Hindlimb muscle (tissue), 1 donor: ENCODE measurements at places on chromosomes 3 and 15.
A peak's percentile ranks its signal among the peaks of the same experiment; 100 is the strongest.

- no peak for DNase-seq
Measured at GRCh38 chr3:99939876-99940275, 122.2 kb downstream of the CMSS1 start.

GRCh38 chr3:169083163-169083562, 580.3 kb downstream of the MECOM start:
- no peak for DNase-seq

GRCh38 chr15:94004697-94005096, 226.7 kb upstream of the MCTP2 start:
- no peak for DNase-seq

- DNase-seq: no peak
Measured at GRCh38 chr15:74519311-74519710, 21.7 kb upstream of the ARID3B start.

GRCh38 chr3:175307642-175308041, 448.5 kb downstream of the NAALADL2 start:
- no peak for DNase-seq

- no peak for DNase-seq
Measured at GRCh38 chr15:69585937-69586336, 133.3 kb downstream of the RPLP1 start.

DNA sequence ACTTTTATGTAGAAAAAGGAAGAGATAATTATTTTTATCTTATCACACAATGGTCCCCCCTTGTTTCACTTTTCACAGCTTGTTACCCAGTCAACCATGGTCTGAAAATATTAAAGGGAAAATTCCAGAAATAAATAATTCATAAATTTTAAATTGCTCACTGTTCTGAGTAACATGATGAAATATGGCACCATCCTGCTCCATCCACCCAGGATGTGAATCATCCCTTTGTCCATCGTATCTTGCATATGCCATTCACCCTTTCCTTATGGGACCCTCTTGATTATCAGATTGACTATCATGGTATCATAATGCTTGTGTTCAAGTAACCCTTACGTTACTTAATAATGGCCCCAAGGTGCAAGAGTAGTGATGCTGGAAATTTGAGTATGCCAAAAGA, 43.7 kb downstream of the ANKRD28 start:
- no peak for DNase-seq

DNA sequence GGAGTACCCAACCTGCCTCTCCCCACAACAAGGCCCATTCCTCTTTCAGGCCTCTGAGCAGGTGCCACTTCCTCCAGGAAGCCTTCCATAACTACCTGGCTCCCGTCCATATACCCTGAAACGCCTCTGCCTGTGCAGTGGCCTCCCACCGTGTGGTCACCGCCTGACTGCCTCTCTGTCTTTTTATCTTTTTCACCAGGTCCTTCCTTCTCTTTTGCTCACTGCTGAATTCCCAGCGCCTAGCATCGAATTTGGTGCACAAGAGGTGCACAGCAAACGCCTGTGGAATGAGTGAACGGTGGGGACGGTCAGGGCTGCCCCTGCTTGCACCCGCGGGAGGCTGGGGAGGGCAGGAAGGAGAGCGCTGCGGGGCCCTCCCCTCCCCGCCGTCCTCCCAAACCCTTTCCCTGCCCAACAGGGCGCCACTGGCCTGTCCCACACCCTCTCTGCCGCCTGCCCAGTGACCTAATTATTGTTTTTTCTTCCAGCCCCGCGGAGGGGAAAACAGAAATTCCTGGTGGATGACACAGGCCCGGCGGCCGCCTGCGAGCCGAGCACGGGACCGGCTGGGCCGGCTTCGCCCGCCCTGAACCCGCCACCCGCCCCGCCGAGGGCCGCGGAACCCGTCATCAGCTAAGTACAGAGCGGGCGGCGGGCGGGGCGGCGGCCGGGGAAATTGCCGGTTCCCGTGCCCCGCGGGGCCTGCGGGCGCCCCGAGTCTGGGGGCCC, 140.1 kb downstream of the SMAD6 start:
- peak; percentile 85 for DNase-seq

DNA sequence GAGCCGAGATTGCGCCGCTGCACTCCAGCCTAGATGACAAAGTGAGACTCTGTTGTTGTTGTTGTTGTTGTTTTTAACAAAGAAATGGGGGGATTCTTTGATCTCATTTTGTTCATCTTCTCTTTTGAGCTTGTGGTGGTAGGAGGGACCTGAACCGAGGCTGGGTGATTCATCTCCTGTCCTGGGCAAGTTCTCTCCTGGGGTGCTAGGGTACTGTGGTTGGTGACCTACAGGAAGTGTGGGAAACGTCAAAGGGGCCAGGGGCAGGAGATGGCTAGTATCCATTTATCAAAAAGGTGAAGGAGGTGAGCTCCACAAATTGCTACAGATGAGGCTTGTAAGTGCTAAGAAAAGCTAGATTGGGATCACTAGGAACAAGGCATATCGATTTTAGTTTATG, 14.3 kb downstream of the PPCDC start:
- DNase-seq: no peak

- DNase-seq: no peak
Measured at GRCh38 chr3:127078626-127079025, 95.7 kb downstream of the PLXNA1 start.

DNA sequence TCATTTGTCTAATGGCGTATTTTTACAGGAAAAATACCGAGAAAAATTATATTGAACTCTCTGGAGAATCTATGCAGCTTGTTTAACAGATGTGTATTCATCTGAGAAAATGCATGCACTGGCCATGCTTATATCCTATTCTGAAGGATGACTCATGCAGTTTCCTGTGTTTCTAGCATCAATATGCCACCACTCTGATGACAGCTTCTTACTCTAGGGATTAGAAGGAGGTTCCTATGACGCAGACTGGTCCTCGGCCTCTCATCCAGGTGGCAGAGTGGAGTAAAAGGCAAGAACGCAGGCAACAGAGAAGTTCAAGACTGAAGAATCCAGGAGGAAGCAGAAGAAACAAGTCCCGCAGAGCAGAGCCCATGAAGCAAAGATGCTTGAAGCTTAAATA, 910.0 kb upstream of the ROBO1 start:
- no peak for DNase-seq

DNA sequence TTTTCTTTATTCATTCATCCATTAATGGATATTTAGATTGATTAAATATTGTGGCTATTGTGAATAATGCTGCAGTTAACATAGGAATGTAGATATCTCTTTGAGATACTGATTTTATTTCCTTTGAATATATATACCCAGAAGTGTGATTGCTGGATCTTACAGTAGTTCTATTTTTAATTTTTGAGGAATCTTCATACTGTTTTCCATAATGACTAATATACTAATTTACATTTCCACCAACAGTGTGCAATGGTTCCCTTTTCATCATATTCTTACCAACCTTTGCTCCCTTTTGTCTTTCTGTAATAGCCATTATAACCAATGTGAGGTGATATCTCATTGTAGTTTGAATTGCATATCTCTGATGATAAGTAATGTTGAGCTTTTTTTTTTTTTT, 106.3 kb downstream of the OTOL1 start:
- no peak for DNase-seq

DNA sequence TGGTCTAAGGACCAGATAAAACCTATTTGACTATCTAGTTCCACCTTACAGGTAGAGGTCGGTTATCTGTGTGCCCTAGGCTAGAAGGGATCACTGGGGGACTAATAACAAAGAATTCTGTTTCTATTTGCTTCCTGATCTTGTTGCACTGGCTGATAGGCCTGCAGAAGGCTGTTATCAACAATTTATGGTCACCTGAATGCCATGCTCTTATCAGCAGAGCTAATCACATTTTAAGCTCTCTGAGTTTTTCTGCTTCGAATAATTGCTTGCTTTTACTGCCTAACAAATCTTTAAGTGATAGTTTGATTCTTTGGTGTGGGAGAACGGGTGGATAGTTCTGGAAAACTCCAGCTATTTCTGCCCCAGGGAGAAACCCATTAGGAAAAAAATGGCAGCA, 263.1 kb downstream of the PDZRN3 start:
- DNase-seq: no peak

GRCh38 chr3:66052721-66053549, 14.2 kb upstream of the MAGI1 start:
- no peak for DNase-seq

GRCh38 chr3:168260859-168261258, 165.1 kb upstream of the GOLIM4 start:
- DNase-seq: no peak

DNA sequence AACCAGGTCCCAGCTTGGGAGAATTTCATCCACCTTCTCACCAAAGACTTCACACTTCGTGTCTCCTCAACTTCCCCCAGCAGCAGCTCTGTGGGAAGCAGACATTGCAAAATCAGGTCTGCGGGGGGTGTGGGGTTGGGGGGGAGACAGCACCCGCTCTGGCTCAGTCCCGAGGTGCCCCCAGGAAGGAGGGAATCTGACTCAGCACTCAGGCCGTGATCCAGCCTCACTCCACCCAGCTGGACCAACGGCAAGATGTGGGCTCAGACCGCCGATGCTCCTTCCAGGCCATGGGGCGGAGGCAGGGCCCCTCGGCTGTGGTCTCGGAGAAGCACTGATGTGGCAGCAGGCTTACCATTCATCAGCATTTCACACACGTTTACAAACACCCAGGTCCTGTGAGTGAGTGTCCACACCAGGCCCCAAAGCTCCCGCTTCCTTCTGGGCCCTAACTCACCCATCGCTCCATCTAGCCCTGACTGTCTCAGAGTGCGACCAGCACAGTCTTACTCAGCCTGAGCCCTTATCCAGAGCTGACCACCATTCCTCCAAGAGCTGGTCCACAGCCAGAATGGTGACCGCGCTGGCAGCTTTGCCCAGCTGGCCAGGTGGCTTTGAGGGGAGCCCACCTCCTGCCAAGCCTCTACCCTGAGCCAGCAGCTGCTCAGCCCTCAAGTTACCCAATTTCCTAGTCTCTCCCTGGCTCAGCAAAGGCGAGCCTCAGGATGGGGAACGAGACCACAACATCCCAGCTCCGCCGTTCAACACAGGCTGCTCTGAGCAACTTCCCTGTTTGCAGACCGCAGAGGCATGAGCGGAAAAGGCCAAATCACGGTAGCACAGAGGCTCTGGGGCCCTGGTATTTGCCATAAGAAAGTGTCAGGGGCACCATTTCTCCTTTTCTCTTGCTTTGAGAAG, 3.3 kb downstream of the STAB1 start:
- peak; percentile 15 for DNase-seq

- DNase-seq: no peak
Measured at GRCh38 chr15:52240166-52240565, 49.0 kb upstream of the GNB5 start.

DNA sequence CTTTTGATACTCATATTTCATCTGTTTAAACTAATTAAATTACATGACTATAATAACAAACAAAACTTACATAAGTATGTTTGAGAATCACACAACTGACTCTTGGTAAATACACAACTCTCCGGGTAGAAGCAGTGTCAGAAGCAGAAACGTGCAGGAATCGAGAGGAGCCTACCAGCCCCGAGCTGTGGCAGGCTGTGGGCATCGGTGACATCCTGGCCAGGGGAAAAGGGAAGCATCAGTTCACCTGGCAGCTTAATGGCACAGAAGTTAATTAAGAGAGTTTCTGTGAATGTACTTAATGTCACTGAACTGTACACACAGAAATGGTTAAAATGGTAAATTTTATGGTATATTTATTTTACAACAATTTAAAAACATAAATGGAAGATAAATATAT, 90.2 kb downstream of the CRTC3 start:
- no peak for DNase-seq

GRCh38 chr3:171980578-171981270, 58.7 kb upstream of the FNDC3B start:
- no peak for DNase-seq

GRCh38 chr3:41276191-41276590, 76.9 kb downstream of the CTNNB1 start:
- DNase-seq: no peak

DNA sequence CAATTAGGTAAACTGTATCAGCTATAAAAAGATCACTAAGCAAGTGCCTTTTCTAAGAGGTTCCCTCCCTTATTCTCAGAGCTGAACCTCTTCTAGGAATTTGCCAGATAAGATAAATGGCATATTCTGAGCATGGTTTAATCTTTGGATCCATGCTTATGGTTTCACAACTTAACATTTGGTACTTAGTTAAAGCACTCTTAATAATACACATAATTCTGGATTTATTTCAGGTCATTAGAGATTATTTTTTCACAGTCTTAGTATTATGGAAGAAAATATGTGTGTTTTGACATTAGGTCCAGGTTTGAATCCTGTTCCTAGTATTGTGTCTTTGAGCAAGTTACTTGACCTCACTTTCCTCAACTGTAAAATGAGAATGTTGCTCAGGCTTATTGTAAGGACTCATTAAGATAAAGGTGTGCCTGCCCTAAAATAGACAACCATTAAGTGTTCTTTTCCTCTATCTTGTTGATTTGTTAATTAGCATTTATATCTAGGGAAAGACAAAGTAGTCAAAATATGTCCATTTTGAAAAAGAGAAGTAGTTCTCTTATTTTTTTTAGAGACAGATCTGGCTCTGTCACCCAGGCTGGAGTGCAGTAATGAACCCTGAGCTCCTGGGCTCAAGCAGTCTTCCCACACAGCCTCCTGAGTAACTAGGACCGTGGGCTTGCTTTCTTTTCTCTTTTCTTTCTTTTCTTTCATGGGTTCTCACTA, 43.4 kb downstream of the TSC22D2 start:
- DNase-seq: no peak

GRCh38 chr3:3798631-3799113, 559 bp upstream of the LRRN1 start:
- peak; percentile 47 for DNase-seq

DNA sequence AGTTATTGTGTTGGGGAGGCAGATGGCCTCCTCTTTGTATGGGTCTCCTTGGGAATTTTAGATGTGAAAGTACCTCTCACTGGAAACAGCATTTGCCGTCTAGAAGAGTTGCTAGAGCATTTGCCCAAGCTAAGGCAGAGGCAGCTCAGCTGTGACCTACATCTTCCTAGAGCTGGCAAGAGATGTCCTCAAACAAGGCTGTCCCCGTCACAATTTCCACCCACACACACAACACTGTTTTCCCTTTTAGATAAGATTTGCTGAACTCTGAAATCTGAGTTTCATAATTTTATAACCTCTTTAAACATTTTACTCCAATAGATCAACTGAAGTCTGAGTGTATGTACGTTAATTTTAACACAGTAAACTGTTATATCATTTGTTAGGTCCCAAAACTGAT, 352.6 kb downstream of the EPHB1 start:
- DNase-seq: no peak

- DNase-seq: no peak
Measured at GRCh38 chr3:8593021-8593827, 51.4 kb downstream of the SSUH2 start.

DNA sequence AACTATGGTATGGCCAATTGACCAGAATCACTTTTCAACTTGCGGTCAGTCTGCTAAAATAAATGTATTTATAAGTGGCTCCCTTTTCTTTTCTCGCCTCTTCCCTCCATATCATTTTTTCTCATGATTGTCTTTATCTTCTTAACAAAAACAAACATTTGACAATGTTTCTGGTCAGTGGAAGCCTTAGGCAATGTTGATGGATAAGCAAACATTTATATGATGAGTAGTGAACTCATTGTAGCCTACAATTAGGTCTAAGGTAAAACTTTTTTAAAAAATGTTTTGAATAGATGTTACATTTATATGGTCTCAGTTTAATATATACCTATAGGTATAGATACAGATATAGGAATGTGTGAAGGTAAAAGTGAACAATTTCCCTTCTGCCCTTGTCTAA, 355.4 kb downstream of the MFSD1 start:
- DNase-seq: no peak

- no peak for DNase-seq
Measured at GRCh38 chr15:73357999-73358665, 10.6 kb downstream of the HCN4 start.

- DNase-seq: peak; percentile 36
Measured at GRCh38 chr3:59654480-59655417, 604.9 kb upstream of the CFAP20DC start.
